LHCN-M2 (cell line): ENCODE measurements at places on chromosomes 6 and 20.

GRCh38 chr6:157456524-157456829, 75.5 kb downstream of the ZDHHC14 start:
- DNase-seq: no peak

DNA sequence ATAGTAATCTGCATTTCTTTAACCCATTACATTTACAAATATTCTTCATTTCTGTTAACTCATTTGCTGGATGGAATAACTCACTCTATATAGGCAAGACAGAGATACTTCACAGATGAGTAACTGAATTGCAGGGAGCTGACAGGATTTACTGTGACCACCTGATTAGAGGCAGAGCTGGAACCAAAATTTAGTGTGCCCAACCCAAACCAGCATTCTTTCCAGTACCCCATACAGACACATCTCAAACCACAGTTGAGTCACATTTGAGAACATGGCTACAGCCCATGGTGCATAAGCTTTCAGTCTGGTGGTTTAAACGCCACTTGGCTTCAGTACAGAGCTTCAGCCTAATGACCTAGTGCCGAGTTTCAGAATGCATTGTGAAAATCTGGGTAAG, 138.4 kb upstream of the TENT5A start:
- DNase-seq: peak; percentile 85

DNA sequence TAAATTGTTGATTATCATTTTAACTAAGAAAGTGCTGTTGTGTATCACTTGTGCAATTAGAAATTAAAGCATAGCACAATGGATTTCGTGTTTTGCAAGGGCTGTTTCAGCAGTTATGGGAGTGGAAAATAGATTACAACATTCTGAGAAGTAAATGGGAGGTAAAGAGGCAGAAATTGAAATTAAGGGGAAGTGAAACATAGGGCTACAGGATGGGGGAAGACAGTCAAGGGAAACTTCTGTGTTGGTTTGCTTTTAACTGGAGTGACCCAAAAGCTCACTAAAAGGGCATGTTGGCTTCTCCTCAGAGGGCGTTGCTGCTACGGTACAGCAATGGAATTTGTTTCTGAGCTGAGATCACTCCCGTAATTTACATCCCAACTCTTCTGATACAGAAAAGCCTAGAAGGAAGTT, 147.5 kb downstream of the BCAS1 start:
- DNase-seq: no peak

GRCh38 chr6:127969701-127970100, 68.8 kb upstream of the THEMIS start:
- no peak for DNase-seq

DNA sequence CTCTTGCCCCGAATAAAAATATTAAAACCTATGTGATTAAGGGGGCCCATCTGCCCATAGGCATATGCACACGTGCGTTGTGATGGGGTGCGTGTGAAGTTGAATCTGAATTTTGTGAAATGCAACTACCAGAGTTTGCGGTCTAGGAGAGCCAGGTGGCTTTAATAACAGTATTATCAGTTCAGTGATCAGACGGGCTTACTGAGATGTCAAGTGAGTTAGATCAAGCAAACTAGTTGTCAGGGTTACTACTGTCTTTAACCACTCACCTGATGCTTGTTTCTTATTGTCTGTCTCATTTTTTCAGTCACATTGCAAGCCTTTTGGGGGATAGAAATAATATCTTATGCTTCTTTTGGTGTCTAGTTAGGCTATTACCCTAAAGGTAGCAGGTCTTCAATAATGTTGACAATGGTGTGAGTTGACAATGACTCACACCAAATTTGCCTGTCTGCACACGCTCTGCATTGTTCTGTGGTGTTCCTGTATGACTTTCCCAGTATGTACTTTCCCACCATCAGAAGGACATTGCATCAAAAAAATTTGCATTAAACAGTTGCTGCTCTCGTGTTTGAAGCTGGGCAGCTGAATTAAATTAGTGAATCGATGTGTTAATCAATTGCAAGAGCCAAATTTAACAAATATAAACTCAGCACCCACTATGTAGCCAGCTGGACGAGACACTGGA, 103.1 kb upstream of the NAA20 start:
- DNase-seq: peak; percentile 67

- no peak for DNase-seq
Measured at GRCh38 chr6:36624461-36625157, 30.4 kb downstream of the SRSF3 start.

GRCh38 chr20:51400051-51400926, 142.2 kb downstream of the NFATC2 start:
- DNase-seq: no peak

GRCh38 chr6:105786449-105786848, 299.7 kb upstream of the PRDM1 start:
- DNase-seq: no peak

GRCh38 chr6:67011441-67011840, 1304.4 kb upstream of the EYS start:
- no peak for DNase-seq

DNA sequence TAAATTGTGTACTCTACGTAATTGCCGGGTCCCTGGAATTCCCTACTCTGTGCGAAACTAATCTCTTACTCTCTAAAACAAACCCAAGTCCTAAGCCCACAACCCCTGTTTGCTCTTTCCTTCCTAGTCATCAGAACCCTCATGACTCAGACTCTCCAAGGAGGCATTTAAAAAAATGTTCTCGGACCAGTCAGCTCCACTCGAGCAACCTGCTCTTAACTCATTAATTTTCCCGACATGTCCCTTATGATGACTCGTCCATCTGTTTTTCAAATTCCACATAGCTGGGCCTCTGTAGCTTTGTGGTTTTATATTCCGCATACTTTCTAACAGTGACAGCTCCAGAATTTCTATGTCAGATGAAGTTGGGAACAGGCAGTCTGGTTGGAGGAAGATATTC, 2.6 kb upstream of the MUC22 start:
- peak; percentile 90 for DNase-seq

- no peak for DNase-seq
Measured at GRCh38 chr20:48658198-48658476, 169.7 kb downstream of the PREX1 start.

- DNase-seq: no peak
Measured at GRCh38 chr6:83218646-83219045, 25.5 kb downstream of the RWDD2A start.

DNA sequence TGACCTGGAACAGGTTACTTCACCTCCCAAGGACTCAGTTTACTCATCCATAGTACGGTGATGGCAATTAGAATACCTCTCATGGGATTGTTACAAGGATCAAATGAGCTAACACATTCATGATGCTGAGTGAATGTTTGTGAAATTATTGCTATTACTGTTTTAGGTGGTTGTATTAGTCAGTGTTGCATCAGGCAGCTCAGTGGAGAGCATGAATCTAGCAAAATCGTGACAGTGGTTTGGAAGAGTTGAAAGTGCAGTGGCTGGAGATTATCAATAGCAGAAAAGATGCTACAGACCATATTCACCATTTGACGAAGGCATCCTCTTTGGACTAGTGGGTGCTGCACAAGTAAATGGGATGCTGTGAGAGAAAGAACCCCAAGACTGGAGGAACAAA, 50.4 kb upstream of the CTNNBL1 start:
- no peak for DNase-seq

DNA sequence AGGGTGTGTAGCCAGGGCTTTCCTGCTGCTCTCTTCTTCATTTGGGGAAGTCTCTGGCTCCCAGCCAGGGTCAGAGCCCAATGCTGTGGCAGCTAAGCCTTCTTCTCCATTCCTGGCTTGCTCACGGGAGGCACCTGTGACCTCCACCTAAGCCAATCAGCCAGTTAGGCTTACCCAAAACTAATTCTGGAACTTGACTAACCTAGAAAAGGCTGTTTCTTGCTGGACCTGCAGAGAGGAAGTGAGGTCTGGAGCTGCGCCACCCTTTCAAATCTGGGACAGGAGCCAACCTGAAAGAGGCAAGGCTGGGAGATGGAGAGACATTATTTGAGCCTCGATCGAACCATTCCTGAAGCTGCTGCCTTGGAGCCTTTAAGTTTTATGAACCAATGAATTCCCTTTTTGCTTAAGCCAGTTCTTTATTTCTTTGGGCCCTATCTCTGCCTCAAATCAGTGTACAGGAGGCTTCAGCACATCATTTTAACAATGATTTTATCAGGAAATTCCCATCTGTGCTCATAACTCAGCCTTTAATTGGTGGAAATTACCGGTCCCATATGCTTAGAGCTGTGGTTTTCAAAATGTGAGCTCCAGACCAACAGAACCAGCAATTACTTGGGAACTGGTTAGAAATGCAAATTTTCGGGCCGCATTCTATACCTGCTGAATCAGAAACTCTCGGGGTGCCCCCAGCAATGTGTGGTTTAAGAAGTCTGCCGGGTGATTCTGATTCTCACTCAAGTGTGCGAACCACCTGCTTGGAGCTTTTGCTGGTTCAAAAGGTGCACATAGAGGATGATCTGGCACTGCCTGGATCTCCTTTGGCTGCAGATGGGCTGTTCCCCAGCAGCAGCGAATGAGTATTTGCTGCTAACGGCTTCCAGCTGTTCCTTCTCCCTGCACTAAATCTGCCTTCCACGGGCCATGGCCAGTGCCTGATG, 97.4 kb upstream of the RNF24 start:
- DNase-seq: no peak

DNA sequence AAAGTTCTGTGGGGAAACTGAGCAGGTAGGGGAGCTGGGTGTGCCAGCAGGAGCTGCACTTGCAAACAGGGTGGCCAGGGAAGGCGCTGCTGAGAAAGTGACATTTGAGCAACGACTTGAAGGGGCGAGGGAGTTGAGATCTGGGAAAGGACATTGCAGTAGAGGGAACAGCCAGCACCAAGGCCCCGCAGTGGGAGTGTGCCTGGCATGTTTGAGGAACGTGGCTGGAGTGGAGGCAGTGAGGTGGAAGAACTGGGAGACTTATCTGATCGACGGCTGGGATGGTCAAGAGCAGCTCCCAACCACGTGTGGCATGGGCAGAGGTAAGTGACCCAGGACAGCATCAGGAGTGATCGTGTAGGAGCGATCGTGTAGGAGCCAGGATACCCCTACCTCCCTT, 77.3 kb downstream of the TOX2 start:
- DNase-seq: no peak

GRCh38 chr6:73079611-73079955, 145.7 kb downstream of the KHDC1L start:
- DNase-seq: peak; percentile 86

- no peak for DNase-seq
Measured at GRCh38 chr6:108277831-108278230, 17.0 kb upstream of the SNX3 start.

GRCh38 chr20:12049125-12049524, 131.4 kb downstream of the BTBD3 start:
- DNase-seq: peak; percentile 4

- peak; percentile 54 for DNase-seq
Measured at GRCh38 chr6:43924222-43924702, 154.3 kb downstream of the VEGFA start.

DNA sequence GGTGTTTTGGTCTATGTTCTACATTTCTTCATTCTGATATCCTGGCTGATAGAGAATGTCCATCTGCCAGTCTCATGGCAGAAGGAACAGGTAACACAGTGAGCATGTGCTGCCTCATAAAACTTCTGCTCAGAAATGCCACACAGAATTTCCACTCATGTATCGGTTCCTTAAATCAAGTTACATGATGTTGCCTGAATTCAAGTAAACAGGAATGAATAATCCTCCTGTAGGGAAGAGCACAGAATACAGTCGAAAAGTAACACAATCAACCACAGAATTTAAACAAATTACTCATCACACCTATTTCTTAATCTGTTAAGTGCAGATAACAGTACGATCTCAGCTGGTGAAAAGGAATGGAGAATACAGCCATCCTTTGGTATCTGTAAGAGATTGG, 74.7 kb downstream of the FAM217A start:
- no peak for DNase-seq

DNA sequence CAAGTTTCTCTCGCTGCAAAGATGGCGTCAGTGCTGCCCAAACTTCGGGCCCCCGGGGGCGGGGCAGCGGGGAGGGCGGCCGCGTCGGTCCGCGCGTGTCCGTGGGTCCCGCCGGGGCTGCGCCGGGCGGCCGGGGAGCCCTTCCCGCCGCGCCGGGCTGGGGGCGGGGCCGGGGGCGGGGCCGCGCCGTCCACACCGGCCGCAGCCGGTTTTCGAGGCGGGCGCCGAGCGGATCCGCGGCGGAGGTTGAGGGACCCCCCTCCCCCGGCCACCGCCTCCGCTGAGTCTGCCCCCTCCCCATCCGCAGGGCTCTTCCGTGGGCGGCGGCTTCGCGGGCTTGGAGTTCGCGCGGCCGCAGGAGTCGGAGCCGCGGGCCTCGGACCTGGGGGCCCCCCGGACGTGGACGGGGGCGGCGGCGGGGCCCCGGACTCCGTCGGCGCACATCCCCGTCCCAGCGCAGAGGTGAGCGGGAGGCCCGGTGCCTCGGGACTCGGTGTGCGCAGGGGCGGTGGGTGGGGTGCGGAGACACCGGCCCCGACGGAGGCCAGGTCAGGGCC, 572 bp downstream of the SLC2A4RG start:
- peak; percentile 55 for DNase-seq

GRCh38 chr20:38126932-38127621, 38.0 kb downstream of the TGM2 start:
- DNase-seq: peak; percentile 94

- peak; percentile 60 for DNase-seq
Measured at GRCh38 chr6:42166444-42167141, 6.6 kb upstream of the GUCA1A start.

GRCh38 chr6:45679163-45679562, 301.4 kb upstream of the SUPT3H start:
- DNase-seq: no peak

- DNase-seq: no peak
Measured at GRCh38 chr20:43973231-43973630, 58.6 kb downstream of the TOX2 start.
